Cortex of kidney (tissue), 1 donor: ENCODE measurements at places on chromosomes 7 and 10.

- no peak for DNase-seq
Measured at GRCh38 chr7:99380032-99380822, 5.7 kb downstream of the ARPC1B start.

GRCh38 chr7:94274828-94275227 lies 119.9 kb upstream of the COL1A2 start:
- DNase-seq: no peak

- DNase-seq: no peak
Measured at GRCh38 chr10:5334196-5334880, 30.4 kb upstream of the UCN3 start.

DNA sequence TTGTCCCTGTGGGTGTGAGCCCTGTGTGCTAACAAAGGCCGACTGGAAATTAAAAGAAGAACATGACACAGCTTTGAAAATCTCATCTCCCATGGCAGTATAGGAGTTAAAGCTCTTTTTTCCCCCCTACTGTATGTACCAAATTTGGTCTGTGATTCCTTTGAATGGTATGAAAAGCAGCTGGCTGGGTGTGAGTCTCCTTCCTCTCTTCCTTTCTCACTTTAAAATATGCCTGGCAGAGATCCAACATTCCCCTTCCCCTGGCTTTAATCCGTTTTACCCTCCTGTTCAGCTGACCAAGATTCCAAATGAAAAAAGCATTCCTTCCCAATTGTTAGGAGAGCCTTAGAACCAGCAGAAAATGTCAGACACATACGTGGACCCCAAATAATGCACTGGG lies 225.0 kb upstream of the CELF2 start:
- DNase-seq: no peak

DNA sequence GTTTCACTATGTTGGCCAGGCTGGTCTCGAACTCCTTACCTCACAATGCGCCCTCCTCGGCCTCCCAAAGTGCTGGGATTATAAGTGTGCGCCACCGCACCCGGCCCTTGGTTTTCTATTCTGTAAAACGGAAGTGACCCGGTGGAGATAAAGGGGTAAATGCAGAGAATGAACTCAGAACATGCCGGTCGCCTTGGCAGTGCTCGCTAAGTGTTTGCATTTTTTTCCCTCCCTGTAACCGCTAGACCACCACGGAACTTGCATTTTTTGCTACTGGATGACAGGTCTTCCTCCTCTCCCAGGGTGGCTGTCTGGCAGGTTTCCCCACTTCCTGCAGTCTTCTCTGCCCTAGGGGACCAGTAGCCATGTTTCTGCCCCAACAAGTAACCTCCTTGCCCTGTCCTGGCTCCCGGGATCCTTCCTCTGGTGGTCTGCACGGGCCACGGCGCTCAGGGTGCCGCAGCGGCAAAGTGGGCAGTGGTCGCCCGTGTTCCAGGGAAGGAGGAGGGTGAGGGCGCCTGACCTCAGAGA lies 18.8 kb upstream of the GNA12 start:
- no peak for DNase-seq

GRCh38 chr10:48639632-48640031 lies 34.8 kb upstream of the ARHGAP22 start:
- no peak for DNase-seq

DNA sequence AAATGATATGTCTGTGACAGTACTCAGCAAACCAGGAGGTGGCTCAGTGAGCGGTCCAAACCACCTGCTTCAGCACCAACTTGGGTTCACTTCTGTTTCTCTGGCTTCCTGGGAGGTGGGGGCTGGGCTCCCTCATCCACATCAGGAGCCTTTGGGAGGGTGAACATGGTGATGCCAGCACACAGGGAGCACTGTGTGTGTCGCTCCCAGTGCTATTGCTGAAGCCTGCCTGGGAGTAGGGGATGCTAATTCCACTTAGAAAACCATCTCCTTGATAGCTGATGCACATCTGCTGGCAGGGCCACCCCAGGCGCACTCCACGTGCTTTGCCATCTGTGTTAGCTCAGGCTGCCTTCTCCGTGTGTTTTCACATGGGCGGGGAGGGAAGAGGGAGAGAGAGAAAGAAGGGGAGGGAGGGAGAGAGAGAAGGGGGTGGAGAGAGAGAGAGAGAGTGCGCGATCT lies 58.0 kb downstream of the RAMP3 start:
- no peak for DNase-seq

GRCh38 chr7:51060536-51060935 lies 256.1 kb downstream of the COBL start:
- no peak for DNase-seq

DNA sequence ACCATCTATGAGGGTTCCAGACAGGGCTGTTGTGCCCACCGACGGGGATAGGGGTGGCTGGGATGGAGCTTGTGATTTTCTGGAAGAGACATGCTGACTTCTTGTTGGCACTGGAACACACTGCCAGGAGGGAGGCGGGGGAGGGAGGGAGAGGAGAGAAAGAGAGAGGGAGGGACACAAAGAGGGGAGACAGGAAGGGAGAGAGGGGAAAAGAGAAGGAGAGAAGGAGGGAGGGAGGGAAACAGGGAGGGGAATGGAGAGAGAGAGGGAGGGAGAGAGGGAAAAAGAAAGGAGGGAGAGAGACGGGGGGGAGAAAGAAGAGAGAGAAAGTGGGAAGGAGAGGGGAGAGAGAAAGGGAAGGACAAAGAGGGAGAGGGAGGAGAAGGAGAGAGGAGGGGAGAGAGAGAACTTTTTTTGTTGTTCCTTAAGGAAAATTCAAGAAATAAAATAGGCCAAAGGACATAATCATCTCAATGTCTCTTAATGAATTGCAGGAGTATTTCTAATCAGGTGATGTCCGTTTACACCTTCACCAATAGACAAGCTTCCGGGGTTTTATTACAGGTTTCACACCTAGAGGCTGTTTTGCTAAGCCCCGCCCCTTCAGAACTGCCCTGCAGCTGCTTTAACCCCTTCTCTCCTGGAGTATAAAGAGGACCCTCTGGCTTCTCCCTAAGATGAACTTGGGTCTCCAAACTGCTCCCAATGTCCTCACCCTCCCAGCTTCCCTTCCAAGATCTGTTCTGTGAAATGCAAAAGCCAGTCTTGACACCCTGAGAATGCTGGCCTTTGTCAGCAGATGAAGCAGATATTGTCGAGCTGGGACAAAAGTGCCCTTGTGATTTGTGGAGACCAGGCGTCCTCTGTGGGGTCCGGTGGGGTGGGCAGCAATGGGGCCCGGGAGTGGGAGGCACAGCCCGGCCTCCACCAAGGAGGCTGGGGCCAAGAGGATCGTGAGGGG lies 82.0 kb upstream of the GTF2IRD1 start:
- no peak for DNase-seq

DNA sequence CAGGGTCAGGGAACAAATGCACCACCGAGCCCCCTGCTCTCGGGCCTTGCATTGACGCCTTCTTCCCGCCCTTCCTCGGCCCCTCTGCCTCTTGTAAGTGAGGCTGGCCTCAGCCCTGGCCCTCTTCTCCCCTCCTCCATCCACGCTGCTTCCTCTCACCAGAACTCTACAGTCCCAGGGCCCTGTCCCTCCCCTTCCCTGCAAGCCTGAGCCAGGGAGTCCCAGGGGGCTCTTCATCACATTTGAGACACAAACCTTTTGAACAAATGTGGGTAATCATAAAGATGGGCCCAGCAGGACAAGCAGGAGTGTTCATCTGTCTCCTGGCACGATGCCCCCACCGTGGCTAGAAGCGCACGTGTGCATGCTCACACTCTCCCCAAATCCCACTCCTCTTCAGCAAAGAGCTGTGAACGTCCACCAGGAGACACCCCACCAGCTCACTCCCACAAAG lies 57.7 kb downstream of the SLIT1 start:
- DNase-seq: no peak

DNA sequence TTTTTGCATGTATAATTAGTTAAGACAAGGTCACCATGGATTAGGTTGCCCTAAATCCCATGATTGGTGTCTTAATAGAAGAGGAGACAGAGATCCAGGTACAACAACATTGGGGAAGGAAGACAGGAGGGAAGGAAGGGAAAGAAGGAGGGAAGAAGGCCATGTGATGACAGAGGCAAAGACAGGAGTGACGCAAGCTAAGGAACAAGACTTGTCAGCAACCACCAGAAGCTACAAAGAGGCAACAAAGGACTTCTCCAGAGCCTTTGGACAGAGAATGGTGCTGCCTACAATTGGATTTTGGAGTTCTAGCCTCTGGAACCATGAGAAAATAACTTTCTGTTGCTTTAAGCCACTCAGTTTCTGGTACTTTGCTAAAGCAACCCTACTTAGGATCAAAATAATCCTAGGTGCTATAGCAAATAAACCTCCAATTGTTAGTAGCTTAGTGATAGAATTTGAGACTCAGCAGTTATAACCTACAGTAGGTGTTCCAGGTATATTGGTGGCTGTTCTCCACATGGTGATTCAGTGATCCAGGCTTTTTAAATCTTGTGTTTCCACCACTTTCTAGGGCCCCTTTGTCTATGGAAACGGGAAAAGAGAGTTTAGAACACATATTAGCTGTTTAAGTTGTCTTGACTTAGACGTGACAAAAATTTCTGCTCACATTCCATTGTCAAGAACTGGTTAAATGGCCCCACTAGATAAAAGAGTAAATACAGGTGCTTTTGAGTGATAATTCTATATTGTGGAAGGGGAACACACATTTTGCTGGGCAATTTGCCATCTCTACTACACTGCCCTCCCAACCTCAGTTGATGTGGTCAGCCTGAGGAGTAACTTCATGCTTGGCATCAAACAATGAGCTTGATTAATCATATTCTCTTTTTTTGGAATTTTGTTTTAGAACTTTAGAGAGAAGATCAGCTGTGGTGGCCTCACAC lies 70.5 kb upstream of the SP4 start:
- no peak for DNase-seq

- no peak for DNase-seq
Measured at GRCh38 chr7:115707258-115708012, 323.1 kb downstream of the TFEC start.

- DNase-seq: no peak
Measured at GRCh38 chr10:33412653-33413361, 78.3 kb upstream of the NRP1 start.

DNA sequence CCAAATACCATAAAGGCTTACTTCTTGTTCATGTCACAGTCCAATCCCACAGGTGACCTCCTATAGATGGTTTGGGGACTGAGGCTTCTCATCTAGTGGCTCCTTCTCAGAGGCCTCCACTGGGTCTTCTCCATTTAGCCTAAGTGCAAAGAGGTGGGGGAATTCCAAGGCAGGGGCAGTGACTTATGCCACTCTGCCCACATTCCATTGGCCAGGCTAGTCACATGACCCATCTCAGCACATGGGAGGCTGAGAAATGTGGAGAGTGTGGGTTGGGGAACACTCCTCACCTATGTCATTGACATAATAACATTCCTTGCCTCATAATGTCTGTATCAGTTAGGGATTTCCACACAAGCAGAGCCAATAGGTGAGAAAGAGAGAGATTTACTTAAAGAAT lies 104.3 kb upstream of the PLXNA4 start:
- no peak for DNase-seq

GRCh38 chr7:142905759-142906158 lies 20.2 kb upstream of the TRPV6 start:
- no peak for DNase-seq

DNA sequence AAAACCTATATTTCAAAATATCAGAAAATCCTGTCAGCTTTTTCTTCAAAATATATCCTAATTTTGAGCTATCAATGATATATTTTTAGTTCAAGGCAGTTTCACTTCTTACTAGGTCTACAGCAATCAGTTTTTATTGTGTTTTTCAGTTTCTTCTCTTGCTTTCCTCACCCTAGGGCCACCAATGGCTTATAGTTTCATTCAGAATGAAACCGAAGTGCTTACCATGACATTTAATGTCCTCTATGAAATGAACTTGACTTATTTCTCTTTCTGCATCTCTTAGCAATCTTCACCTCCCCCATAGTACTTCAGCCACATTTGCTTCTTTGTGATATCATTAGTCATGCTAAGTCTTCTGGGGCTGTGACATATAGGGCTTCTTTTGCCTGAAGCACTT lies 100.3 kb downstream of the ARL5B start:
- no peak for DNase-seq

DNA sequence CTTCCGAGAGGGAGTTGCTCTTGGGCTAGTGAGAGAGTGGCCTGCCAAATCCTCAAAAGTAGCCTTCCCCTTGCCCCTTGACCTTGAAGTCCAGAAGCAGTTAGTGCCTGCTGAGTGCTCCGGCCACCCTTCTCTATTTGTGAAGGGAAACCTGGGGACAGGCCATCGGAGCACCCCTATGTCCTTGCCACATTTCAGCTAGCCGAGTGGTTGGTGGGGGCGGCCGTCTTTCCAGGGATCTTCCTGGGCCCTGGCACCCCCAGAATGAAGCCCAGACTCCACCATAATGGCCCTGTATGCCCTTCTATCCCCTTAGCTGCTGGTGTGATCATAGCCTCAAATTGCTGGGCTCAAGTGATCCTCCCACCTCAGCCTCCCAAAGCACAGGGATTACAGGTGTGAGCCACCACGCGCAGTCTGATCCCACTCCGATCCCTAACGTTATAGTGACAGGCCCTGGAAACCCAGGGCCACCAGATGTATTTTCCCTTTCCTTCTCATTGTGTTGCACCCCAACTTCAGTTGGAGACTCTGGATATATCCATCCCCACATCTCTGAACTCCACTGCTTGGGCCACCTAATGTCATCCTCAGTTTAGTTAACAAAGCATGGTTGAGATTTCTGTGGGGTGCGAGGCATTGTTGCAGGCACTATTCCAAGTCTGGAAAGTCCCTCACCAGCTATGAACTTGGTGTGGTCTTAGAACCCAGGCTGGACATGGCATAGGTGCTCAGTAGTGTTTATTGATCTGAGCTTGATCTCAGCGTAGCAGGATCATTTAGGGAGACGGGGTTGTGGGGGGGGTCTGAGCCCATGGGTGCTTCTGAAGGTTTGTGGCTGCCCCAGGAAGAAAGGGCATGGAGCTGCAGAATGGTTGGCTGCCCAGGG lies 1.6 kb downstream of the TSPAN14 start:
- no peak for DNase-seq

DNA sequence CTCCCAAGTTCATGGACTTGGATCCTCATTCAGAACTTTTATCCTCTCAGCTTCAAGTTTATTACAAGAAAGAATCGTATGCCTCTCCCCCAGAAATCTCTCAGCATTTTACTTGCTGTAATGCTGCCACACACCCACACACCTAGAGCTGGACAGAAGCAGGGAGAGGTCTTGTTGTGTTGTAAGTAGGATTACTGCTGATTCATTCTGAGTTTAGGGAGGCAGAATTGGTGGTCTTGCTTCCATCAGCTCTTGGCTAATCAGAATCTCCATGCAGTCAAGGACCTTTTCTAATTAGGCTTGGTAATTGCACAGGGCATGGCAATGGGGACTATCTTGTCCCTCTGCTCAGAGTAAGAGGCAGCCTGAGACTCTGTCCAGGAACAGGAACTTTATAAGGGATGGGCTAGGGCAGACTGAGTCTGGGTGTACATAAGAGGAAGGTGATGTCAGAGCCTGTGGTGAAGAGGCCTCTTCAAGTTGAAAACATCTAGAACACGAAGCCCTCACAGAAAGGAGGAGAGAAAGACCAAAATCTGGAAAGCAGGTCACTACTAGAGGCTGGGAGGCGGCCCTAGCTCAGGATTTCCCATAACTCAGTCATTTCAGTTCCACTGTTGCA lies 7.0 kb upstream of the PTPRE start:
- DNase-seq: no peak

DNA sequence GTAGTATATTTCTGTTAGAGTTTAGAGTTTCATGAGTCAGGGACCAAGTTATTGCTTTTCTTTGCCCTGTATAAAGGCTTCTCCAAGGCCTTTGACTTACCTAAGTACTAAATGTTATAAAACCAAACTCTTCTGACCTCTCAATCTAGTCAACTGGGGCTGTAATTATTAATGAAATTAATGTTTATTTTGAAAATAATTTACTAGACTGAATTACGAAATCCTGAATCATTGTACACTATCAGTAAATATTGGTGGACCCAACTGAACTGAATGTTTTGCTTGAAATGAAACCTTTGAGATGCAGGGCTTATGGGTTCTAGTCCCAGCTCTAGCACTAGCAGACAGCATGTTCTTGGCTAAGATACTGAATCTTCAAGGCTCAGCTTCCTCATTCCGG lies 1.7 kb upstream of the CYP2C9 start:
- no peak for DNase-seq
